Activated CD4-positive, alpha-beta T cell treated with anti-CD3 and anti-CD28 coated beads, Interleukin-2, amount 10 ng/mL, durations not matched to agents 7 days and 5 days (primary cell): ENCODE measurements at places on chromosomes 4 and X. TPM values are rescaled to one million over a fixed set of nuclear protein-coding genes. Genes with fewer than 3 reads are reported as not detected.
A peak's percentile ranks its signal among the peaks of the same experiment; 100 is the strongest.

Gene UCHL1
- not detected for total RNA-seq

GRCh38 chr4:56535915-56536314 lies 30.3 kb downstream of the ARL9 start:
- no peaks in the 10 kb centered on the region for H3K4me1 ChIP-seq
- no peak overlapping the region for H3K4me3 ChIP-seq
- no peaks in the 10 kb centered on the region for H3K36me3 ChIP-seq
- DNase-seq: no peak

GRCh38 chrX:150337536-150337935 lies 25.6 kb upstream of the MAMLD1 start:
- no peaks in the 10 kb centered on the region for H3K36me3 ChIP-seq
- H3K4me3 ChIP-seq: no peak overlapping the region
- no peaks in the 10 kb centered on the region for H3K27me3 ChIP-seq
- H3K4me1 ChIP-seq: peaks cover 10% of the 10 kb centered on the region
- no peak overlapping the region for H3K27ac ChIP-seq
- DNase-seq: no peak

GRCh38 chr4:53371049-53371448 lies 5.2 kb upstream of the SCFD2 start:
- no peak overlapping the region for H3K27ac ChIP-seq
- H3K4me1 ChIP-seq: peaks cover 17% of the 10 kb centered on the region
- DNase-seq: no peak
- H3K4me3 ChIP-seq: no peak overlapping the region
- H3K27me3 ChIP-seq: peaks cover 34% of the 10 kb centered on the region

DNA sequence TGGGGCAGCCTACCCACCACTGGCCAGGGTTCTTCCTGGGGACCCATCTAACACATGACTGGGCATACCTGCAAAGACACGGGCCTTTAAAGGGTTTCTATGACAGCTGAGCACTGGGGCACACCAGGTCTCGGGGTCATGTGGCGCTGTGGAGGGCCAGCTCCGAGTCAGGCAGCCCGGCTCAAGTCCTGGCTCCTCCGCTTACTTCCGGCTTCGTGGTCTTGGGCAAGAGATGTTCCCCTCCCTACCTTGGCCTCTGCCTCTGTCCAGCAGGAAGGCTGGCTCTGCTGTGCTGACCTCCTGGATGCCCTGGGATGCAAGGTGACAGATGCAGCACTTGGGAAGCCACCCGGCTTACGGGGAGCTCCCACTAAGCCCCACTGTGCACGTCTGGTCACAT lies 37.6 kb downstream of the HTRA3 start:
- no peak overlapping the region for H3K4me3 ChIP-seq
- H3K4me1 ChIP-seq: no peaks in the 10 kb centered on the region
- H3K27ac ChIP-seq: no peak overlapping the region
- no peaks in the 10 kb centered on the region for H3K36me3 ChIP-seq

DNA sequence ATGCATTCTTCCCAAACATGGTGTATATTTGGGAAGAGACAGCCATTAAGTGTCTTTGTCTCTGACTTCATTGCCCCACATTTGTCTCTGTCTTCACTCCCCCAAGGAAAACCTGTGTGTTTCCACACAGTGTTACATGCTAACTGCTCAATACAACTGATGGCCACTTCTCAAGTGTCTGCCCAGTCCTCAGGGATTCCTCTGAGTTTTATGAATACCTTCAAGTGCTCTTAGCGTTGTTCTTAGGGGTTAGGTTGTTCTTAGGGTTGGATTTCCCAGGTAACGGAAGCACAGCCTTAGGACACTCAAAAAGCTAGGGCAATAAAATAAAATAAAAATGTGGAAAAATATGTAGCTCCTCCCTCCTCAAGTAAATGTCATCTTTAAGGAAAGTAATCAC lies 64.7 kb upstream of the PLAC8 start:
- H3K36me3 ChIP-seq: peaks cover 4% of the 10 kb centered on the region
- peaks cover 5% of the 10 kb centered on the region for H3K4me1 ChIP-seq

DNA sequence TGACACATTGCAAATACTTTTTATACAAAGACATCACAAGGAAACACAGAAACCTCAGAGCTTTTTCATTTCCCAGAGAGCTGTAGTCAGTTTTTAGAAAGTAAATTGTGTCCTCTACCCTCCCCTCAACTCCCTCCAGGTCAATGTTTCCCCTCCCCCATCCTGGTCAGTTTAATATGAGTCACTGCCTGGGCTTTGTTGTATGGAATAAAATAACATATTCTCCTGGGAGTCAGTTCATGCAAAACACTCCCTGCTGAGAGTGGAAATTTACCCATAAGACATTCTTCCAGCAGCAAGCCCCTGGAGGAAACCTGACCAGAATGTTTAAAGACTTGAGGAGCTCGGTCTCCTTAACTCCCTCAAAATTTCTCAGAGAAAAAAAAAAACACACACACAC lies 270.1 kb upstream of the LDB2 start:
- no peak overlapping the region for H3K27ac ChIP-seq
- peaks cover 18% of the 10 kb centered on the region for H3K27me3 ChIP-seq
- H3K4me3 ChIP-seq: no peak overlapping the region
- no peaks in the 10 kb centered on the region for H3K36me3 ChIP-seq

Gene KLF3
- 33.5 TPM for total RNA-seq

GRCh38 chr4:141348125-141348524 lies 127.4 kb downstream of the ZNF330 start:
- DNase-seq: no peak
- no peaks in the 10 kb centered on the region for H3K36me3 ChIP-seq
- peaks cover 2% of the 10 kb centered on the region for H3K27me3 ChIP-seq
- H3K4me3 ChIP-seq: no peak overlapping the region

Gene TCEANC
- 6.9 TPM for total RNA-seq

DNA sequence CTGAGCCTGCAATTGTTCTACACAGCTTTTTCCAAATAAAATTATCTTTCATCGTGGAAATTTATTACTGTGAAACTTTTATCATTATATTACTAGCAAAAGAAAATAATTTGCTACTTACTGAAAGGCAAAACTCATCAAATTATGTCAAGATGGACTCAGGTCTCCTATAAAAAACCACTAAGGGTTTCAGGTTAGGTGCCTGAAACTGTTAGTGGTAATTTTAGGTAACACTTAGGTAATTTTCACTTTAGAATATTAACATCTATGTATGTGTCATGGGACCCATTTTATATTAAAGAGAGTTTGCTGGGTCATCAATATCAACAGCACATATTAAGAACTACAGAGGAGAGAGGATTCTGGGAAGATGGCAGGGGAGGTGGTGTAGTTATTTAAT lies 651.5 kb downstream of the CENPC start:
- no peak overlapping the region for H3K27ac ChIP-seq
- DNase-seq: no peak
- H3K27me3 ChIP-seq: no peaks in the 10 kb centered on the region
- H3K36me3 ChIP-seq: no peaks in the 10 kb centered on the region

Gene ZCCHC18
- 0.65 TPM for total RNA-seq

DNA sequence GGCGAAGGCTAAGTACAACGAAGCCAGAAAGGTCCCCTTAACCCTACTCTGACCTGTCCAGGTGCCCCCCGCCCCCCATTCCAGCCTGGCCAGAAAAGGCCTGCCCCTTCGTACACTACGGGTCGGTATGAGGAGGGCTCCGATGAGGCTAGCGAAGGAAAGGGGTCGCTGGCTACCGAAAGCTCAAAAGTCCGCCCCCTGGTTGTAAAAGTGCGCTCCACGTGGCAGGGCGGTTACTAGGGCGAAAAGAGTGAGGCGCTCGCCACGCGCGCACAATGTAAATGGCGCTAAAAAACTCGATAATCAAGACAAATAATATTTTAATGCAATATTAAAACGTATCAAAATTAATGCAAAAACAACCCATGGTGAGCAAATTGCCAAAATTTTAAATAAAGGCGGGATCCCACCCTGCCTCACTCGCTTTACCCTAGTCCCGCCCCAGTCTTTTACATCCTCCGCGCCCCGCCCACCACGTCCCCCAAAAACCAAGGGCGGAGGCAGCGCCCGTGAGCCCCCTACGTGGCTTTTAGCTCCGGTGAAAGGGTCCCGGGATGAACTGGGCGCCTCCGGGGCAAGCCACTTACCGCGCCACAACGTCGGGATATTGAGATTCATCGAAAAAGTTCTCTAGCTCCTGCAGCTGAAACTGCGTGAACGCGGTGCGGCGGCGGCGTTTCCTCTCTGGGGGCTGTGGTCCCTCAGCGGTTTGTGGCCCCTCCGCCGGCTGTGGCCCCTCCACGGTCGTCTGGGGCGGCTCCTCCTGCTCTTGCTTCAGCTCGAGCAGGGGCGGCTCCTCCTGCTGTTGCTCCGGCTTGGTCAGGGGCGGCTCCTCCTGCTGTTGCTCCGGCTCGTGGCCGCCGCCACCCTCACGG lies 929 bp downstream of the ESX1 start:
- no peaks in the 10 kb centered on the region for H3K36me3 ChIP-seq
- H3K27ac ChIP-seq: no peak overlapping the region
- no peak for DNase-seq
- H3K27me3 ChIP-seq: peaks cover 45% of the 10 kb centered on the region

DNA sequence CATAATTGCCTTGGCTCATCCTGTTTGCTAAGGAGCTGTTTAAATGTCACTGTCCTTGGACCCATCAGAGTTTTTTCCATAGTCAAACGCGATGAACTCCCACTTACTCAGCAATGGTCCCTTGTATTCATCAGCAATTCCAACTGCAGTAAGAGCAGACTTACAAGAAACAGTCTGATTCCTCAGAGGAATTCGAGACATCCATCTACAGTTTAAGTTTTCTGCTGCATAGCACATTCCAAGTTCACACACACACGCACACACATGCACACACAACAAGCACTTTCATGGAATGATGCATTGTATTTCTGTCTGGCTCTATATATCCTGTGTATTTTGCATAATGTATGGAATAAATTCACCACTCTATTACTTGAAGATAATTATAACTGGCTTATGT lies 32.7 kb upstream of the TMEM150C start:
- DNase-seq: no peak
- H3K27me3 ChIP-seq: peaks cover 14% of the 10 kb centered on the region
- no peak overlapping the region for H3K4me3 ChIP-seq
- H3K36me3 ChIP-seq: no peaks in the 10 kb centered on the region
- H3K27ac ChIP-seq: no peak overlapping the region

DNA sequence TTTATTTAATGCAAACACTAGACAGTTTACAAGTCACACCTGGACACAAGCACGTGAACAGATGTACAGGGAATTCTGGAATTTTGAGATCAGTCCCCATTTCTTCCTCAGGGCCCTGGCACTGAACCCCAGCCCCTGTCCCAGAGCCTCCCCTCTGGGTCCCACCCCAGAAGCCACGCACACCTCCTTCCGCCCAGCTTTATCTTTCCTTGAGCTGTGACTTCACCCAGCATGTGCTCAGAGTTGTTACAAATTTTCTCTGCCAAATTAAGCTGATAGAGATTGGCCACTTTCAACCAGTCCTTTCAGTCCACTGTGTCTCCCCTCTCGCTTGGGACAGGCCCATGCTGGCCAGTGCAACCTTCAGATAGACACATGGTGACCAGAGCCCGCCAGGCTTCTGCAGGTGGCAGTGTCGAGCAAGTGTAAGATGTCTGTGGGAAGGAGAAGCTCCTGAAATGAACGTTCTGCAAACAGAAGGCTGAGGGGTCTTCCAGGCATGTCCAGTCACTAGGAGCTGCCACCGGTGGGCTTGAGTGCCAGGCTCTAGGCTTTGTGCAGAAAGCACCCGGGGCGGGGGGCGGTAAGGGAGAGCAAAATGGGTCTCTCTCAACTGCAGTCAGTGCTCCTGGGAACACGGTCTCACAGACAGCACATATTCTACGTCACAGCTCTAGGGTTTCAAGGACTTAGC lies 73.3 kb downstream of the MTMR1 start:
- H3K36me3 ChIP-seq: no peaks in the 10 kb centered on the region
- no peak for DNase-seq
- peak overlapping the region; percentile 50 for H3K27ac ChIP-seq
- H3K4me3 ChIP-seq: no peak overlapping the region

Gene TCP11X2
- total RNA-seq: not detected

DNA sequence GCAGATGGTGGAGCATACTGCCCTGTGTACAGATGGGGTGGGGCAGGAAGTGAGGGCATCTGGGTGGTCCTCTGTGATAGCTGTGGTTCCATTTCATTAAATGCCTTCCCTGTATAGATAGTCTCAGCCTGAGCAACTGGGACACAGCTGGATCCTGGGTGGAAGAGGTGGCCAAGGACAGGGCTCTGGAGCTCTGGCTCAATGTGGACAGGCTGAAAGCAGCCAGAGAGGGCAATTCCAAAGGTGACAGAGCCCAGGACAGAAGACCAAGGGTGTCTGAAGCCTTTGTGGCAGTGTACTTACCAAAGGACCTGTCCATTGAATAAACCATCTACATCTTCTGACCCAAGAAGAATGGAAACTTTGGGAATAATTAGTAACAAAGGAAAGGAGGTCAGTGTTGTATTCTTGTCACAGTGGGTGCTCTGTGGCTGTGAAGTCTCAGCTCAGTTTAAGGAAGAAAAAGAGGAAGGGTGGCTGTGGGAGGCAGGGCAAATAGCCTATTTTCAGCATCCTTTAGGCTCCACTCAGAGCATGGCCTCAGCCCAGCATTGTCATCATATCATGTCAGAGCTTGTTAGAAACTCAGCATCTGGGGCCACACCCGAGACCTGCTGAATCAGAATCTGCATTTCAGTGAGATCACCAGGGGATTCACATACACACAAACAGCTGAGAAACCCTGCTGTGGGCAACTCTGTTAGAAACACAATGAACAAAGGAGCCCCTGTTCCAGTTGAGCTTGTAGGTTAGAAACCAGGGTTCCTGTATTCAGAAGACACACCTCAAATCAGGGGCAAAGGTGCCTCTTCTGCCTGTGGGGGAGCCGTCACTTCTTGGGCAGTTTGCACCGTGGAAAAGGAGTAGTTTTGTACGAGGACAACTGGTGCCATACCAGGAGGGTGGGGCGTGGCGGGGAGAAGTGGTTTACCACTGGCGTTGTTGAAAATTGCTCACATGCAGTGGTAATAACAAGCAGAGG lies 168.6 kb downstream of the PTTG2 start:
- peak; percentile 69 for DNase-seq
- peaks cover 72% of the 10 kb centered on the region for H3K4me1 ChIP-seq
- peak overlapping the region; percentile 90 for H3K27ac ChIP-seq
- H3K4me3 ChIP-seq: peak overlapping the region; percentile 23
- peaks cover 72% of the 10 kb centered on the region for H3K36me3 ChIP-seq

GRCh38 chr4:72494156-72494555 lies 74.9 kb downstream of the ADAMTS3 start:
- no peaks in the 10 kb centered on the region for H3K36me3 ChIP-seq
- no peaks in the 10 kb centered on the region for H3K4me1 ChIP-seq
- H3K27ac ChIP-seq: no peak overlapping the region
- H3K27me3 ChIP-seq: no peaks in the 10 kb centered on the region
- no peak for DNase-seq

- peaks cover 3% of the 10 kb centered on the region for H3K36me3 ChIP-seq
- H3K4me1 ChIP-seq: peaks cover 22% of the 10 kb centered on the region
- peak overlapping the region; percentile 3 for H3K4me3 ChIP-seq
- peak; percentile 44 for DNase-seq
These were observed 162.4 kb upstream of the GPRIN3 start for GRCh38 chr4:89469930-89470375.

- peaks cover 35% of the 10 kb centered on the region for H3K4me1 ChIP-seq
- H3K27ac ChIP-seq: no peak overlapping the region
- DNase-seq: peak; percentile 10
- peak overlapping the region; percentile 83 for H3K4me3 ChIP-seq
These were observed 1.2 kb downstream of the TMEM255A start for GRCh38 chrX:120309873-120310705.
